Uterus (tissue), 4 donors: ENCODE measurements at places on chromosomes 1 and 21. TPM values are rescaled to one million over a fixed set of nuclear protein-coding genes. Genes with fewer than 3 reads are reported as not detected.

The ARHGAP30 gene
- 2.6 TPM for total RNA-seq

The NEK2 gene
- not detected for total RNA-seq

The GGPS1 gene
- 14.3 TPM for total RNA-seq

The TBX15 gene
- 0.62 TPM for total RNA-seq

The VSIG8 gene
- total RNA-seq, result not detected
